ENCODE measurements at places on chromosomes 7 and 10.

GRCh38 chr7:2527505-2528467 lies 8.2 kb downstream of the LFNG start:
- DNase-seq = peak; percentile 15

- no peak for DNase-seq
Measured at GRCh38 chr10:64283621-64284020, 762.4 kb downstream of the REEP3 start.

GRCh38 chr7:34211018-34211417 lies 305.7 kb downstream of the BMPER start:
- DNase-seq = no peak

GRCh38 chr10:126964190-126964589 lies 59.0 kb downstream of the DOCK1 start:
- DNase-seq = no peak

DNA sequence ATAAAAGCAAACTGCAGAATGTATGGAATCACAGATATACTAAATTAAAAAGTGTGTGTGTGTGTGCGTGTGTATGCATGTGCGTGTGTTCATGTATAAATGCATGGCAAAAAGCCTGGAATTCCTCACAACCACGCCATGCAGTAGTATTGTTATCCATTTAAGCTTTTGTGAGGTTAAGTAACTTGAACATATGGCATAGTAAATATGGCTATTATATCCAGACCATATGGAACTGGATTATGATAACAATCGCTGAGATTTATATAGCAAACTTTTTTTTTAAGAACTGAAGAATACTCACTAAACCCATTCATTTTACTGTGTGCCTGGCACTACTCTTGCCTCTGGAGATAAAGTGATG lies 22.3 kb upstream of the NANOS1 start:
- no peak for DNase-seq

- no peak for DNase-seq
Measured at GRCh38 chr10:95260397-95260881, 30.4 kb downstream of the PDLIM1 start.

- peak; percentile 68 for DNase-seq
Measured at GRCh38 chr7:116258734-116259133, 48.4 kb downstream of the TES start.

DNA sequence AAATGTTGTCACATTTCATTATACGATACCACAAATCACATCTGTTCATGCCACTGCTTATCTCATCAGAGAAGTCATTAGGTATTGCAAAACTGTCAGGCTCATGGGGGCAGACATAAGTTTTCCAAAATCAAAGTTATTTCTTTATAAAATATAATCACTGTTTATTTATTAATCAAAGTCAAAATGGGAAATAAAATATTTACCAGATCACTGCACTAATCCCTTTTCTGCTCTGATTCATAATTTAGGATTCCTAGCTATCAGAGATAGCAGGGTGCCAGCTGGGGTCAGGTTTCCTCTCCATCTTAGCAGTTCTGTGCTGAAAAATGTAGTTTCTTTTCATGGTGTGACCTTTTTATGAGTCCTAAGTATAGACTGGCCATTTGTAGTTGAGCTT lies 117.7 kb upstream of the LANCL2 start:
- no peak for DNase-seq
